H4 (cell line): ENCODE measurements at places on chromosomes 6 and 20. TPM values are rescaled to one million over a fixed set of nuclear protein-coding genes. Genes with fewer than 3 reads are reported as not detected.

GRCh38 chr6:109263873-109264700, 118.2 kb downstream of the CD164 start:
- DNase-seq: no peak

DNA sequence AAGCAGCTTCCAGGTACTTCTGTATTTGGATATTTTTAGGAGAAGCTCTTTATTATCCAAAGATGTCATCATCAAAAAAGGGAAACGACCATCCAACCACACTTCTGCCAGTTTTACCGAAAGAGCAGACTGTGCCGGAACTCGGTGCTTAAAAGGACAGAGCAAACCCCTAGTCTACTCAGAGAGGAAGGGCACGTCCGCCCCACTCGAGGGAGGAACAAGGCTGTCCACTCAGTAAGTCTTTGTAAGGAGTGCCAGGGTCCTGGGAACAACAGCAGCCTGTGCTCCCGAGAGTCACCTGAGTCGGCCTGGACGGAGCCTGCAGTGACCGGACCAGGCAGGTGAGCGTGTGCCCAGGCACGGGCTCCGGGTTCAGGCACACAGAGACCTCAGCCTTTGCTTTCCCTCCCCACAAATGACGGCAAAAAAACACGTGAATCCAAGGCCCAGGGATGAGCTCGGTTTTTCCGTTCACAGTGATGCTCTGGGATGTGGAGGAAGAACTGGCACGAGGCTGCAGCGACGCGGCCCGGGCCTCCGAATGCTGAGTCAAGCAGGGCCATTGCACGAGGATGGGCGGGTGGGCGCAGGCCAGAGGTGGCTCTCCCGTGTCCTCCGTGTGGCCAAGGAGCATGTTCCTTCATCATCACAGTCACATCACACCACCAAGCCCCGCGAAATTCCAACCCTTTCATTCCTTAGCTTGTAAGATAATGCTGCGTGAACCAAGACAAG, 17.4 kb upstream of the SLCO4A1 start:
- no peak for DNase-seq

GRCh38 chr20:32062776-32063170, 10.7 kb downstream of the HCK start:
- DNase-seq: no peak

GRCh38 chr6:9315966-9316650, 880.8 kb upstream of the SLC35B3 start:
- DNase-seq: no peak

DNA sequence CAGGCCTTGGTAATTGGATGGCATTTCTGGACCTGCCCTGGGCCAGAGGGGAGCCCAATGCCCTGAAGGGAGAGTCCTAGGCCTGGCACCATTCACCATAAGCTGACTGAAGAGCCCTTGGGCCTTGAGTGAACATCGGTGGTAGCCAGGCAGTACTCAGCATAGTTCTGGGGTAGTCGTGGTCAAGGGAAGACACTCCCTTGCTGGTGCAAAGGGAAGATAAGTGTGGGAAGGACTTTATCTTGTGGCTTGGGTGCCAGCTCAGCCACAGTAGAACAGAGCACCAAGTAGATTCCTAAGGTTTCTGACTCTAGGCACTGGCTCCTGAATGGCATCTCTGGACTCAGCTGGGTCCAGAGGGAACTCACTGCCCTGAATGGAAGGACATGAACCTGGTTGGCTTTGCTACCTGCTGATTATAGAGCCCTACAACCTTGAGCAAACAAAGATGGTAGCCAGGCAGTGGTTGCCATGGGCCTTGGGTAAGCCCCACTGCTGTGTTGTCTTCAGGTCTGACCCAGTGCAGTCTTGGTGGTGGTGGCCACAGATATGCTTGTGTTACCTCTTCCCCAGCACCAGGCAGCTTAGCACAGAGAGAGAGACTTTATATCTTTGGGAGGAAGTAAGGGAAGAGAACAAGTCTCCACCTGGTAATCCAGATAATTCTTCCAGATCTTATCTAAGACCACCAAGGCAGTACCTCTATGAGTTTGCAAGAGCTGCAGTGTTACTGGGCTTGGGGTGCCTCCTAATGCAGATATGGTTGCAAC, 83.5 kb downstream of the PRDM13 start:
- DNase-seq: no peak

GRCh38 chr6:15431762-15432483, 186.1 kb downstream of the JARID2 start:
- peak; percentile 65 for DNase-seq

- DNase-seq: peak; percentile 96
These were observed 662 bp upstream of the RALY start for GRCh38 chr20:33992923-33993575.

DNA sequence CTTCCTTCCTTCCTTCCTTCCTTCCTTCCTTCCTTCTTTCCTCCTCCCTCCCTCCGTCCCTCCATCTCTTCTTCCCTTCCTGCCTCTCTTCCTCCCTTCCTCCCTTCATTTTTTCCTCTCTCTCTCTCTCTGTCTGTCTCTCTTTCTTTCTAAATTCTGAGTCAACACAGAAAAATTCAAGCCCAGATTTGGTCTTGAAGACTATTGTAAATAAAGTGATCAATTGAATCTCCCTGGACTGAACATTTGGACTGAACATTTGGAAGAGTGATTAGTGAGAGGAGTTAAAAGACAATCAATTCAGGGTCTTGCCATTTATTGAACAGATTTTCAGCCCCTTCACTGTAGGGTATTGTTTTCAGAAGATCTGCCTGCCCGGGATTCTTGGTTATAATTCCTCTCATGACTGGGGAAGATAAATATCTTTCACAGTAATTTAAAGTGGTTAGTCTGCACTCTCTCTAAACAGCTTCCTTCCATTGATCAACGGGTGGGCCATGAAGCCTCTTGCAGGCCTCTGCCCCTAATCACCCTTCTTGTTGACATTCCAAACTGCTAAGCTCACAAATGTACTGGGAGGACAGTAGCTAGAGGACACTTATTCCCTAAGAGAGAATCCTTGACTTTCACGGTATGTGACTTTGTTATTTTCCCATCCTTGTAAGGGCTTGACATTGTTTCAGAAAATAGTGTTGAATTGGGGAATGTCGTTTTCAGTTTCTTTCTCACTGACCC, 101.7 kb upstream of the BMP2 start:
- no peak for DNase-seq

GRCh38 chr6:29760328-29760727, 37.1 kb downstream of the HLA-F start:
- no peak for DNase-seq

DNA sequence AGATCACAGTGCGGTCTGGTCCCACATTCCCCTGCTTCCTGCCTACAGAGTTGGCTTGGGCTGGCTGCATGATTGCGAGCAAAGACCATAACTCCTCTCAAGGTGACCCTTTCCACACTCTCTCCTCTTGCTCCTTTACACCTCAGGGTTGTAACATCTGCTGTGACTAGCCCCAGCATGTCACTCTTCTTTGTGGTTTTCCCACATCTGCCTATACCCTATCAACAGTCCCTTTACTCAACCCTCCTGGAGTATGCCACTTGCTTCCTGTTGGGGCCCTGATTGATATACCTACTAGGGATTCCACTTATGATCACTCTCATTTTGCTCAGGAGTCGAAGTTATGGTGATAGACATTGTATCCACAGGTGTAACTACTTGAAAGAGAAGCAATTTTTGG, 58.9 kb upstream of the SGK1 start:
- DNase-seq: no peak

The PRICKLE4 gene
- total RNA-seq: not detected in 2 replicates

The KCNS1 gene
- not detected in 2 replicates for total RNA-seq

The C6orf47 gene
- 19.3 and 20.8 TPM in 2 replicates for total RNA-seq

The WDR27 gene
- 3.7 and 5.0 TPM in 2 replicates for total RNA-seq

The ANKRD66 gene
- not detected in 2 replicates for total RNA-seq

The SNAP25 gene
- total RNA-seq: 0.74 and 1.2 TPM in 2 replicates

The SLC22A16 gene
- not detected in 2 replicates for total RNA-seq

The ARG1 gene
- not detected in 2 replicates for total RNA-seq

The SRSF12 gene
- total RNA-seq: not detected in 2 replicates
